ENCODE measurements at places on chromosomes 5 and 9.

- DNase-seq, result peak; percentile 62
Measured at GRCh38 chr9:107274953-107275422, 8.1 kb upstream of the RAD23B start.

DNA sequence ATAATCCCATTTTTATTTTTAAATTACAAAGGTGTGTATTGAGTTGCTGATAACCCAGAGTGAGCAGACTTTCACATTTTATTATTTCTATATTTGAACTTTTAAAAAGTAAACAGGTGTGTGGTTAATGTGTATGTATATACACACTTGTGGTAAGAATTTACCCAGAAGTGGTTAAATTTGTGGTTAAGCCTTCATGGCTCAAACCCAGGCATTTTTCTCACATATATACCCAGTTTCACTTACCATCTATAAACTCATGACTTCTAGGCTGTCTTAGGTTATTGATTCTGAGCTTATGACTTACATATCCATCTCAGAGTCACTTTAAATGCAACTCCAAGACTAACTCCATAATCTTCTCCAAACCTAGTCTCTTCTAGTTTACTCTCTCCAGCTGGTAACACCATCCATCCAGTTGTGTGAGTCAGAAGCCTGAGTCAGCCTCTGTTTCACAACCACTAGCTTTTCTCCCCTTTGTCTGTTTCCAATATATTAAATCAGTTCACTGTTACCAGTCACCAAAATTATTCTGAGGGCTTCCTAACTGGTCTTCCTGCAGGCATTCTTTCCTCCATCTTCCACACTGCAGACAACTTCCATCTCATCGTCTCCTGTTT lies 20.2 kb downstream of the ZBED3 start:
- no peak for DNase-seq

DNA sequence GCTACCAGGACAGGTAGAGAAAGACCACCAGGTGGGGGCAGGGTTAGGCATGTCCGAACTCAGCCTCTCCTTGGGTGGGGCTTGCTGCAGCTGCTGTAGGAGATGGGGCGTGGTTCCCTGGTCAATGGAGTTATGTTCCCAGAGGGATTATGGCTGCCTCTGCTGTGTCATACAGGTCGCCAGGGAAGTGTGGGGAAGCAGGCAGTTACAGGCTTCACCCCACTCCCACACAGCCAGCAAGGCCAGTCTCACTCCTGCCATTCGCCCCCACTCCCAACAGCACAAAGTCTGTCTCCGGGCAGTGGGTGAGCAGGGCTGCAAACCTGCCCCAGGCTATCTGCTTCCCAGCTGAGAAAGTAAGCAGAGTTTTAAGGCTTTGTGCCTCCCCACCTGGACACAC lies 20.0 kb upstream of the CEP72 start:
- DNase-seq, result peak; percentile 5

DNA sequence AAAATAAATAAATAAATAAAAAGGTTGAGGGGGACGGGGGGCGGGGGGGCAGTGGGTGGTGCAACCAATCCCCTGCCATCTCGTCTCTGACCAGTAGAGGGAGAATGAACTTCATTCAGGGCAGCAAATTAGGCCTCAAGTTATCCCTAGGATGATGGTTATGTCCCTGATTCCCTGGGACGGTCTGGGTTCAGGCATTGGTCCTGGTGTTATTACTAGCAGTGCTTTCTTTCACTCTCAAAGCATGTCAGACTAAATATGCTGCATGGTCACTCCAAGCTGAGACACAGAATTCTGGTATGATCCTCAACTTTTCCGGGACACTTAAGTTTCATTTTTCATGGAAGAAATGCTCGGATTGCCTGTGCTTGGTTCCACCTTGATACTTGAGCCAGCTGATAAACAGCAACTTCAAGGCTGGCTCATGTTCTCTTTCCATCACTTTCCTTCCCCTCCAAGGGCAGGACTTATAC lies 59.4 kb downstream of the DAP start:
- peak; percentile 47 for DNase-seq

GRCh38 chr5:621341-621761 lies 9.2 kb downstream of the CEP72 start:
- DNase-seq, result no peak

DNA sequence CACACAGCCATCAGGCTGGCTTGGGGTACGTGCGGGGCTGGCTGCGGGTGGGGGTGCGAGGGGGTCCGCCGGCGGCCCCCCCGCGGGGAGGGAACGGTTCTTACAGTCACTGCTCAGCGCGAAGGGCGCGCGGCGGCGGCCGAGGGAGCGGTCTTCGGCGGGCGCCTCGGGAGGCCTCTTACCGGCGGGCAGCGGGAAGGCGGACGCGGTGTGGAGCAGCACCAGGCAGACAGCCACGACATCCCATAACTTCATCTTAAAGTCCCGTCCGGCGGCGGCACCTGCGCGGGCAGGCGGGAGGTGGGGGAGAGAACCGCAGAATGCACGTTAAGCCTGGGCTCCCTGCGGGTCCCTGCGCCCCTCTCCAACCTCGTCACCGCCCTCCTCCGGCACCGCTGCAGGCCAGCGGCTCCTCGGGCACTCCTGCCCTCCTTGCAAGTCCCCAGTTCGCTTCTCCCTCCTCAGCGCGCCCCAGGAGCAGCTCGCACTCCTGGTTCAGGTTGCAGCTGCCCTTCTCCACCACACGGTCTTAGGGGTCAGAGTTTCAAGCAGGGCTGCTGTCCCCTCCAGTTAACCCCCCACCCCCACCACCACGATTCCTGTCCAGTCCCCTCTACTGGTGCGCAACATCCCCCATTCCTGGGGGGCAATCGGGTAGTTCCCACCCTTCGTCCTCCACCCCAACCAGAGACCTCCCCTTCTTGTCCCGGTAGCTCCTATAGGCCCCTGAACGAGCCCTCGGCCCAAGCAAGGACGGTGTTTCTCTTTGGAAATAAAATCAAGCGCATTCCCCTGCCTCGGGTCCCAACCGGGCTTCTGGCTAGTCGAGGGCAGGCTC lies 5.1 kb downstream of the GDNF start:
- peak; percentile 41 for DNase-seq

DNA sequence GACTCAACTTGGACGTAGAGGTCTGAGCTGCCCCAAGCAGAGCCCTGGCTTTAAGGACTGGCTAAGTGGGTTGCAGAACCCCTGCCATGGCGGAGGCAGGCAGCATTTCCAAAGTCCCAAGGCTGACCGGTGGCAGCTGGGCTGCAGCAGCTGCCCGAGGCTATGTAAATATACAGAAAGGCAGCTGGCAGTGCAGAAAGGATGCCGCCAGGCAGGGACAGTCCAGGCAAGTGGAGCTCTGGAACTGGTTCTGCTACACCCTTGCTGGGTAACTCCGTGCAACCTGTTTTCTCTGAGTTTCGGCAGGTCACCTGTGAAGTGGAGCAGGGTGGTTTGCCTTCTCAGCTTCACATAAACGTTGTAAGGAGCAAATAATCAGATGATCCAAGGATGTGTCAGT lies 46.0 kb downstream of the SHB start:
- DNase-seq, result peak; percentile 91

GRCh38 chr9:105281926-105282325 lies 37.5 kb downstream of the SLC44A1 start:
- DNase-seq, result no peak

GRCh38 chr5:60510663-60511062 lies 189.3 kb downstream of the DEPDC1B start:
- peak; percentile 47 for DNase-seq

- peak; percentile 37 for DNase-seq
Measured at GRCh38 chr9:104860263-104860662, 67.7 kb downstream of the ABCA1 start.

GRCh38 chr9:136769710-136770191 lies 5.4 kb upstream of the LCN15 start:
- peak; percentile 30 for DNase-seq

DNA sequence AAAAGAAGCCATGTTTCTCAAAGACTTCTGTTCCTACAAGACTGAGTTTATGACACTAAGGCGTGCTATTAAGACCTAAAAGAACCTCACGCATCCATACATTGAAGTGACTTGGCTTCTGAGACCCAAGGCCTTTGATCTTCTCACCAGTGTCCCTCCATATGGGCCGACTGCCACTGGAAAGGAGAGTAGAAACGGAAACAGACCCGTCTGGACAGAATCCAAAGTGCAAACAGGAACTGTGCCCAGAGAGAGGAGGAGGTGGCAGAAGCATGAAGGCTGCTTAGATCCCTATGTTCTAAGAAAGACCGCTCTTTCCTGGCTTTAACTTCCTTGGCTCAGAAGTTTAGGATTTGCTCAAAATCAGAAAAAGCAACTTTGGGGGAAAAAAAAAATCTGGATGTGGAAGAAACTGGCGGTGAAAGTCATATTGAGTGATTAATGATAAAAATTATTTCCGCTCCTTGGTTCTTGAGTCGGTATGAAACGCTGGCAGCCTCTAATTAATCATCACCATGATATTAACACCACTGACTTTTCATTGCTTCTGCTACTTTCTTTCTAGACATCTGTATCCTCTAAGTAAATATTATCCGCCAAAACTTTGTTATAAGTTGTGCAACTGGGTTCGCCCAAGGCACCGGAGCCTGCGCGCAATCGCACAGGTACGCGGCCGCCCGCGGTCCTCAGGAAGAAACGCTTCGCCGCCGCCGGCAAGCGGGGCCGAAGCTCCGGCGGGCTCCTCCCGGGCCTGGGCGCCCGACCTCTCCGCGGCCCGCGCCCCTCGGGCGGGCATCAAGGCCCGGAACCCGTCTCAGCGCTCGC lies 726 bp downstream of the DAP start:
- peak; percentile 72 for DNase-seq

DNA sequence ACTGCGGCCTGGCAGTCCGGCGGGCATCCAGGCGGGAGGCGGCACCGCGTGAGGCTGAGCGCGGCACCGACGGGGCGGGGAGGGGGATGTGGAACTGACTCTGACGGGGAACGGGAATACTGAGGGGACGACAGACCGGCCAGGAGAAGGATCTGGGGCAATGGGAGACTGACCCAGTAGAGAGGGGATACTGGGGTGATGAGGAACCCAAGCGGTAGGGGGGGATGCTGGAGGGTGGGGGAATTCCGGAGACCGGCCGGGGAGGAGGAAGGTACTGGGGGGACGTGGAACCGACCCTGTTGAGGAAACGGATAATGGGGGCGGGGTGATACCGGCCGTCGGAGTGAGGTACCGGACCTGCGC lies 423 bp downstream of the IPPK start:
- DNase-seq, result no peak

DNA sequence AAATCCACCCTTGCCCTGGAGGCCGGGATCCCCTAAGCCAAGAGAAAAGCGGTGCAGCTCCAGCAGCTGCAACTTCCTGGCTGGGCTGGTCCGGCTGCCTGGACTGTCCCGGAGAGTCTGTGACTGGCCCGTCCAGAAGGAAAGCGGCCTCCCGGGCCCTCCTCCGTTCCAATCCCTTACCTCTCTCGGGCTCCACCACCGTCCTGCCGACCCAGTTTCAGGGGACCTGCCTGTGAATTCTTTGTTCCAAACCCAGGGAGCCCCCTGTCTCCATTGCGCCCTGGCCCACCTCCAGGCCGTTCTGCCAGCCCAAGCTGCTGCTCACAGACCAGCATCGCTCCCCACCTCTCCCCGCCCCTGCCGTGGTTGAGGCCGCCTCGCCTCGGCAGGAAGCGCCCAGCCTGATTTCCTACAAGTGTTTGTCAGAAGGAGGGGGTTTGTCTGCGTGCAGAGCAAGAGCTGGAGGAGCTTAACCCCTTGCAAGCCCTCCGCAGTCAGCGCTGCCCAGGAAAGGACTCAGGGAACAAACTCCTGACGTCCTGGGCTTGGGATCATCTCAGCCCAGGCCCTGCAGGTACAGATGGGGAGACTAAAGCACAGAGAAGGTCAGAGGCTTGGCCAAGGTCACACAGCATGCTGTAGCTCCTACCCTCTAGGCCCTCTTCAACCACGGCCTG lies at the start of gene AKNA:
Gene AKNA (minus strand): TSS at position 303 of the 677 bp plus-strand sequence. CDS start 6,649 bp downstream, outside the sequence.
- peak; percentile 92 for DNase-seq

DNA sequence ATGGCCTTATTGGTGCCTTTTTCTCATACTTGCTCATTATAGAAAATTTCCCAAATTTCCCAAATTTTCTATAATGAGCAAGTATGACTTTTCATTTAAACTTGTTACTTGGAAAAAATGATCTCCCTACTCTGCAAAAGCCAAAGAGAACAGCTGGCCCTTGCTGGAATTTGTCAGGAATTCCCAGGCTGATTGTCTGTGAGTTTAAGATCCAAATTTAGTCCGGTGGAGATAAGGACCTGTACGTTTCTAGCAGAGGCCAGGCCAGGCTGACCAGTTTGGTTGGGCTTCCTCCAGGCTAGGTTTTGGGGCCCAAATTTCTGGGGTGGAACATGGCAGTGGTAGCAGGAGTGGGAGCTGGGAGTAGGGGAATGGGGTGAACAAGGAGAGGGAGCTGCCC lies 51.9 kb downstream of the NEURL1B start:
- peak; percentile 60 for DNase-seq

- DNase-seq, result no peak
Measured at GRCh38 chr5:35067985-35068384, 20.2 kb upstream of the AGXT2 start.

- no peak for DNase-seq
Measured at GRCh38 chr5:14855366-14855765, 16.2 kb downstream of the ANKH start.

GRCh38 chr5:108238936-108239887 lies 142.7 kb downstream of the FBXL17 start:
- DNase-seq, result no peak

GRCh38 chr9:75692309-75692708 lies 198.2 kb upstream of the PCSK5 start:
- no peak for DNase-seq
